ENCODE measurements at places on chromosomes 12 and 14. TPM values are rescaled to one million over a fixed set of nuclear protein-coding genes. Genes with fewer than 3 reads are reported as not detected.

- DNase-seq: no peak
These were observed 55.4 kb downstream of the GRIP1 start for GRCh38 chr12:66623455-66623854.

DNA sequence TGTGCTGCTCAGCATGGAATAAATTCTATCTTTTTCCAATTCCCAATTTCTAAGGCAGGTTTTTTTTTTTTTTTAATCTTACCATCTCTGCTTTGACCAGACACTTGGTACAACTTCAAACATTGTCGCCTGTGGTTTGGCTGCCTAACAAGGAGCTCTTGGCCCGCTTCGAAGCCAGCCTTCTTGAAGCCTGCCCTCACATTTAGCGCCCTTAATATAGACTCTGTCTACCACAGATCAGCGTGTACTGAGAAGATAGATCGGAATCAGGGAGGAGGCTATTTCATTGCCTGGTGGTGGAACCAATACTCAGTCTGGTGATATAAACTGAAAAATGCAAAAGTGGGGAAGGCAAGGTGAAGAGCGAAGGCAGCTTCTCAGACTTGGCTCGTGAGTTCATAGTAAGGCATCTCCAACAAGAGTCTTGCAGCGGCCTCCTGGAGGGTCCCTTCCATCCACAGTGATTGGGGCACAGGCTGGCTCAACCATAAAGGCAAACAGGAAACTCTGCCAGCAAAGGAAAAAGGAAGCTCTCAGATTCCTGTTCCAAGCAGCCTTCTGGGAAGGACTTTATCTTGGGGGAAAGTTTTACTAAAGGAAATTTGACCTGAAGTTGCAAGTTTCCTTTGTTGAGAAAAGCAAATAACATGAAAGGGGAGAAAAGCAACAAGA is 103.2 kb upstream of the BCL2L14 start:
- DNase-seq: no peak

DNA sequence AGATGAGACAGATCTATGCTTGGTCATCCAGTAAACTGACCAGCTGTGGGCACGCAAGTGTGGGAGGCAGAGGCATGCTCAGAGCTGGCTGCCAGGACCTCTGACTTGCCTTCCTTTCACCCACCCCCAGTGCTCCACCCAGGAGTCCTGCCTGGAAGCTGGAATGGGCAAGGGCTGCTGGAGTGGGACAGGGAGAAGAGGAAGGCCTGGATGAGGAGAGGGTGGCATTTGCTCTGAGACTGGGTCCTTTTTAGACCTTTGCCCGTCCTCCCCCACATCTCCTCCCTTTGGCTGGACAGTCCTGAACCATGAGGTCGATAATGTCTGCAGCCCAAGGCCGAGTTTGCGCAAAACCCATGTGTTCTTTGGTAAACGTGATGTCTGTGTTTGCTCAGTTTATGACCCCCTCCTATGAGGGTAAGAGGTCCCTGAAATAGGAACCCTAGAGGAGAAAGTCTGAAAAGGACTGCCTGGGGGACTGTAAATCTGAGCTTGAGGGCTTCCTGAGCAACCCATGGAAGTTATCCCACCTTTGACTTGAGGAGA is 3.8 kb upstream of the INHBE start:
- no peak for DNase-seq

GRCh38 chr14:58907803-58908202 is 270.0 kb downstream of the DACT1 start:
- DNase-seq: no peak

DNA sequence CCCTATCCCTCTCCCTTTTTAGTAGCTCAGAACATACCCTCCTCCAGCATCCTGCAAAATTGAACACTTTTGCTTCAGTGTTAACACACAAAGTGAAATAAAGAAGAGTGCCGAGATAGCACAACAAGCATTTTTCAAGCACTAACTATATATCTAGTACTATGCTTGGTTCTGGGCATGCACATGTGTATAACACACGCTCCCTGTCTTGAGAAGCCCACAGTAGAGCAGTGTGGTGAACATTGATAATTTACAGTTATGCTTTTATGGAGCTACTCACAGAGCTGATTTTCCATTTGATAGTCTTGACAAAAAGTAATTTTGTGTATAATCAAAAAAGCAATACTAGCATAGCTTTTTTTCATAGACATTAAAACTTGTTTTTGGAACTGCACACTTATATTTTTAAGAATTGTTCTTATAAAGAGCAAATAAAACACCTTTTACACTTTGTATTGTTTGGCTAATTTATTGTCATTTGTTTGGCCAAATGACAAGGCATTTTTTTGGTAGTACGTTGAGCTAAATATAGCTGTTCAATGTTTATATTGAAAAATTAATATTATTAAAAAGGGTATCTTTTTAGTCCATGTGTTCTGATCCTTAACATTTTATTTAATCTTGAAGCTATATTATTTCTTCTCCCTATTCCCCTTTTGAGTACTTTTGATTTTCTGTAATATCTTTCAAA is 39.7 kb downstream of the LEMD3 start:
- no peak for DNase-seq

- DNase-seq: no peak
These were observed 1.9 kb downstream of the CCDC38 start for GRCh38 chr12:95940514-95940913.

GRCh38 chr12:29653286-29653685 is 130.5 kb downstream of the TMTC1 start:
- no peak for DNase-seq

DNA sequence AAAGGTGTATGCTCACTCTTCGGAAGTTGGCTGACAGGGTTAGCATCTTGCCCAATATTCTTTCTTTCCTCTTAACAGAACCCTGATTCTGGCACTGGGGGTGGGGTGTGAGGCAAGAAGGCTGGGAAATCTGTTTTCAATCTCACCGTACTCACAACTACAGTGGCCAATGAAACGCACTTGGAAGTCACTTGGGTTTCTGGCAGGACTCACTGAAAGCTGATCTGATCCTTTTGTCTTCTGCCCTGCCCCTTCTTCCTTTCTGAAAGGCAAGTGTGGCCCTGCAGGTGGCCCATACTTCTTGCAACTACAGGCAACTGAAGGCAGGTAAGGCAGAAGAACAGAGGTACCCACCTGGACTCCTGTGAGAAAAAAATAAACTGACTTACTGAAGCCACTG is 106.9 kb downstream of the STXBP6 start:
- DNase-seq: no peak

The FAM161B gene
- total RNA-seq: 1.0 TPM

The DNM1L gene
- 66.1 TPM for total RNA-seq

The GPR68 gene
- 14.0 TPM for total RNA-seq

DNA sequence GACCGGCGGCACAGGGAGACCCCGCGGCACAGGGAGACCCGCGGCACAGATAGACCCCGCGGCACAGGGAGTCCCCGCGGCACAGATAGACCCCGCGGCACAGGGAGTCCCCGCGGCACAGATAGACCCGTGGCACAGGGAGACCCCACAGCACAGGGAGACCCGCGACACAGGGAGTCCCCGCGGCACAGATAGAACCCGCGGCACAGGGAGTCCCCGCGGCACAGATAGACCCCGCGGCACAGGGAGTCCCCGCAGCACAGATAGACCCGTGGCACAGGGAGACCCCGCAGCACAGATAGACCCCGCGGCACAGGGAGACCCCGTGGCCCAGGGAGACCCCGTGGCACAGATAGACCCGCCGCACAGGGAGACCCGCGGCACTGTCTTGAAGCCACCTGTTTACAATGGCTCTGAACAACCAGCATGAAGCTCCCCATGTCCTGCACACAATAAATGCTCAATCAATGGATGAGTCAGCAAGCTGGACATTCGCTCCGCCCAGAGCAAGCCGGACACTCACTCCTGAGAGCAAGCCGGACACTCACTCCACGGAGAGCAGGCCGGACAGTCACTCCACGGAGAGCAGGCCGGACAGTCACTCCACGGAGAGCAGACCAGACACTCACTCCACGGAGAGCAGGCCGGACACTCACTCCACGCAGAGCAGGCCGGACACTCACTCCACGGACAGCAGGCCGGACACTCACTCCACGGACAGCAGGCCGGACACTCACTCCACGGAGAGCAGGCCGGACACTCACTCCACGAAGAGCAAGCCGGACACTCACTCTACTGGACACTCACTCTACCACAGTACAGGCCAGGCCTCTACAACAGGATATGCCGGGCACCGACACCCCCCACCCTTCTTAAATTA is 121.9 kb downstream of the RFLNA start:
- DNase-seq: no peak

DNA sequence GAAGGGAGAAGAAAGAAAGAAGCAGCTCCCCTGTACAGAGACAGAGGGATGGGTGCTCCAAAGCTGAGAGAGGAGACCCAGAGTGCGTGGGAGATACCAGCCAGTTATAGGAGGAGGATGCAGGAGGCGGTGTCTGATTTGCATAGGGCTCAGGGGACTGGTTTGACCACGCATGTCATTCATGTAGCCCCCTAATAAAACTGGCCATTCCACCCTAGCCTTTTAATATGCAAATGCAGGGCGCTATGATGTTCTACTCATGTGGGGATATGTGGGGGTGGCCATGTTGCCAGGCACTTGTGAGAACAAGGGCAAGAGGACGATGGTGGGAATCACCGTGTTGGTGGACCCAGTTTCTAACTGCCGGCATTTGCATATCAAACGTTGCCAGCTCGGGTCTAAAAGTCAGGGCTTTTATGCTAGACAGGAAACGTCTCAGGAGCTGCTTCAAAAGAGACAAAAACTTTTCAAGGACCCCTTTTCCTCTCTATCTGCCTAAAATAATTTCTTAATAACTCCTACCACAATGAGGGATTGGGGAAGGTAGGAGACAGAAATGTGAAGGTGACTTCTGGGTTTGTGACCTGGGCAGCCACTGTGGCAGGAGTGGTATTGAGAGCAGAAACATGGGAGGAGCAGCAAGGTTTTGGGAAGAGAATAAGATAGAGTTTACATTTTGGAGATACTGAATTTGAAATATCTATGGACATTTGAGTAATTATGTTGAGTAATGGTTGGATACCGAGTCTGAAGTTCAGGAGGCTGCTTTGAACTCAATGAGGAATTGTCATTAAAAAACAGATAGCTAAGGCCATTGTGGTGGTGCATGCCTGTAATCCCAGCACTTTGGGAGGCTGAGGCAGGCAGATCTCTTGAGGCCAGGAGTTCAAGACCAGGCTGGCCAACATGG is 2.2 kb upstream of the ATXN3 start:
- peak; percentile 58 for DNase-seq

The IL31 gene
- total RNA-seq: not detected

DNA sequence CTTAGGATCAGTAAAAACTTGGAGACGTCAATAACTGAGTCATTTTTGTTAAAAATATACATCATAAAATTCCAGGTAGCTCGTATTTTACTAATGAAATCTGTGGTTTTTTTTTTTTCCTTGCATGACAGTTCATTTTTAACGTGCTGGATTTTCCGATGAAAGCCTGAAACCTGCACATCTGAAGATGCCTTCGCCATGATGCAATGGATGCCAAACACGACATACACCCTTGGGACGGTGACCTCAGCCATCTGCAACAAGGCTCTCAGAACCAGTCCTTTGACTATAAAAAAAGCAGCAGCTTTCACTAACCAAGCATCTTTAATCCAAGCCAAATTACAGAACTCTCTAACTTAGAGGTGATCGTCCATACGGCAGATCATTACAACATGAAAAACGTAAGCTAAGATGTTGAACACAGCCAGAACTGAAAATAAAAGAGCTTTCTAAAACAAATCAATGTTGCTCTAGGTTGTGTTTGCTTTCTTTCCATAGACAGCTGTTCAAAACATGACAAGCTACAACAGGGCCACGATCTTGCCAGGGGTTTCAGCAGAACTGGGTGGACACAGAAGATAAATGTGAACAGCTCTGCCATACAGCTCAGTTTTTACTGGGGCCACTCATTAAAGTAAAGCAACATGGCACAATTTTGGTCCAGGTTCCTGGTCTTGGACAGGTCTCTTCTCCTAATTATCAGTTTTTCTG is 7.8 kb downstream of the NIN start:
- DNase-seq: peak; percentile 29

DNA sequence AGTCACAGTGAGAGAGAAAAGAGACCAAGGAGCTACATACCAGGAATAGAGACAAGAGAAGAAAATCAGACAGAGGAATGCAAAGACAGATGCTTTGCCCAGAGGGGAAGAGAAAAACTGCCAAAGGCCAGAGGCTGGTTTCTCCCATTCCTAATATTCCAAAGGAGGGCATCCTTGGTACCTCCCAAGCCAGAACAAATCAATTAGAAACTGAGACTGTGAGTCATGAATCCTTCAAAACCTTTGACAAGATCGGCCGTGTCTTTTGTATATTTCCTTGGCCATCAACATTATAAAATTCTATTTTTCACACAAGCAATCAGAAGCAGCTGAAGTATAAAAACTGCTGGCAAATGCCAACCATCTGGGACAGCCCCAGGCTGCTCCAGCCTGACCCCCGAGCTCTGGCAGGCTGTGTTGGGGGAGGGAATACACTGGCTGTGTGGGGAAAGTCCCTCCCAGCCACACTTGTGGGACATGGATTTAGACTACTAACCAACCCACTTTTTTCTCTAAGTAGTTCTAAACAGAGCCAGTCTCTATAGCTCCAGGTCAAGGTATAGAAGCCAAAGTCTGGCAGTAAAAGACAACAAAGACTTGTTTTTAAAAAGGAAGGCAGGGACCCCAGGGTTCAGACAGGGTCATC is 13.7 kb downstream of the POMT2 start:
- DNase-seq: no peak

DNA sequence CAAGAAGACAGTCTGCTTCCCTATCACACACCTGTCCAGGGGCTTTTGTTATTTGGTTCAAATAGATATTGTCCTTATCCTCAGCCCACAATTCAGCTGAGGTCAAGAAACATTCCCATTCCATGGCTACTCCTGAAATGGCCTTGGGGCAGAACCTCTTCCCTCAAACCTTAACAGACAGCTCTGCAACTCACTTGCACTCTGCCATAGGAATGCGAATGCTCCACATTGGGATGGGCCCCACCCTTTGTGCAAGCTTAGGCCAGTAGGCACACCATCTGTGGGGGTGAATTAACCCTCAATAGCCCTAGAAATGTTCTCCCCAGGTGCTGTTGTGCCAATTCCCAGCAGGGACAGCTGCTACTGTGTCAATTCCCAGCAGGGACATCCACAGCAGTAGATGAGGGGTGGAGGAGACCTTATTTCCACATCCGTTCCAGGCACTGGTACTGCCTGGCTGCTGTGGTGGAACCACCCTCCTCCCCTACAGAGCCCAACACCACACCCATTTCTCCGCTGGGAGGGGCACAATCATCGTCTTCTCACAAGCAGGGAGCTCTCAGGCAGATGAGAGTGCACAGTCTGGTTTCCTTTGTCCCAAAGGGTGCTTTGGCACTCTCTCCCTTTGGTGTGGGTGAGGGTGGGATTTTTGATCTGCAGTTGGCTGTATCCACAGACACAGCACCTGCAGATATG is 42.3 kb upstream of the GLIPR1 start:
- DNase-seq: no peak

- DNase-seq: no peak
These were observed 102.2 kb upstream of the USP15 start for GRCh38 chr12:62158013-62158412.

The CDKN3 gene
- total RNA-seq: 77.9 TPM

- DNase-seq: no peak
These were observed 33.0 kb downstream of the SAV1 start for GRCh38 chr14:50635141-50635540.

- no peak for DNase-seq
These were observed 1.3 kb upstream of the ARHGAP5 start for GRCh38 chr14:32075672-32076277.

- DNase-seq: no peak
These were observed 99.3 kb downstream of the HECTD4 start for GRCh38 chr12:112282920-112283319.
